Right ventricle myocardium superior (tissue), 1 donor: ENCODE measurements at places on chromosomes 12 and 14. TPM values are rescaled to one million over a fixed set of nuclear protein-coding genes. Genes with fewer than 3 reads are reported as not detected.

The LRP10 gene
- 50.8 TPM for total RNA-seq

The AKAP6 gene
- total RNA-seq: 180 TPM

The BCL11B gene
- total RNA-seq: 0.08 TPM

The HPD gene
- total RNA-seq: 2.7 TPM

The COL2A1 gene
- total RNA-seq: not detected

The SMCO2 gene
- total RNA-seq: not detected

The HCAR2 gene
- total RNA-seq: 0.27 TPM

- DNase-seq: no peak
Observed at GRCh38 chr14:99233222-99234035, 38.6 kb downstream of the BCL11B start.

GRCh38 chr12:58633479-58633878, 286.8 kb downstream of the LRIG3 start:
- no peak for DNase-seq

GRCh38 chr12:69415471-69416275, 54.5 kb upstream of the FRS2 start:
- DNase-seq: peak; percentile 61

DNA sequence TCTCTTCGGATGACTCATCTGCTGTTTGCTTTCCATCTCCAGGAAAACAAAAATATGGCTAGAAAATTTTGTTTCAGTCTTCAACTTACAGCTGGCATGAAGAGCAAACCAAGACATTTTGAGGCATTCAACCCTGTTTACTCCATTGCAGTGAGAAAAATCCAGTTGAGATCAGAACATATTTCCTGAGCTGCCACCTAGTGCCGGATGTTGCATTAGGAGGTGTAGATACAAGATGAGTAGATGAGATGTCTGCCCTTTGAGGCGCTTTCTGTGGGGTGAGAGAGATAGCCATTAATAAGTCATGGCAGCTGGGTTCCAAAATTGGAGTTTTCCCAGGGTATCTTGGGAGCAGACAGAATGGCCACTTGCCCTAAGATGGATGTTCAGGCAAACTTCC, 171.1 kb downstream of the PRKCH start:
- no peak for DNase-seq

- no peak for DNase-seq
Observed at GRCh38 chr14:52494444-52494843, 57.9 kb downstream of the TXNDC16 start.

DNA sequence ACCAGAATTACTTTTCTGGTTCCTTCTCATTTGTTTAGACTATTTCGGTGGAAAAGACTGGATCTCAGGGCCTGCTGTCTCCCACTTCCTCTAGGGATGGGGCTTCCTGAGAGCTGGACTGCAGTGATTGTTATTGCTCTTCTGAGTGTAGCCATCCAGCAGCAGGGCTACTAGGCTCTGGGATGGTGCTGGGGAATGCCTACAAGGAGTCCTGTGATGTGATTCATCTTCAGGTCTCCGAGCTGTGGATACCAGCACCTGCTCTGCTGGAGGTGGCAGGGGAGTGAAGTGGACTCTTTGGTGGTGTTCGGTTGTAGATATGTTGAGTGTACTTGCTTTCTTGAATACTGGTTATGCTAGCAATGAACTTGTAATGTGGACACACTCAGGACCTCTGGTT, 42.7 kb downstream of the AEBP2 start:
- no peak for DNase-seq

GRCh38 chr12:31728289-31728916, 418 bp downstream of the AMN1 start:
- DNase-seq: no peak

- no peak for DNase-seq
Observed at GRCh38 chr12:113231235-113232088, 10.2 kb downstream of the TPCN1 start.

DNA sequence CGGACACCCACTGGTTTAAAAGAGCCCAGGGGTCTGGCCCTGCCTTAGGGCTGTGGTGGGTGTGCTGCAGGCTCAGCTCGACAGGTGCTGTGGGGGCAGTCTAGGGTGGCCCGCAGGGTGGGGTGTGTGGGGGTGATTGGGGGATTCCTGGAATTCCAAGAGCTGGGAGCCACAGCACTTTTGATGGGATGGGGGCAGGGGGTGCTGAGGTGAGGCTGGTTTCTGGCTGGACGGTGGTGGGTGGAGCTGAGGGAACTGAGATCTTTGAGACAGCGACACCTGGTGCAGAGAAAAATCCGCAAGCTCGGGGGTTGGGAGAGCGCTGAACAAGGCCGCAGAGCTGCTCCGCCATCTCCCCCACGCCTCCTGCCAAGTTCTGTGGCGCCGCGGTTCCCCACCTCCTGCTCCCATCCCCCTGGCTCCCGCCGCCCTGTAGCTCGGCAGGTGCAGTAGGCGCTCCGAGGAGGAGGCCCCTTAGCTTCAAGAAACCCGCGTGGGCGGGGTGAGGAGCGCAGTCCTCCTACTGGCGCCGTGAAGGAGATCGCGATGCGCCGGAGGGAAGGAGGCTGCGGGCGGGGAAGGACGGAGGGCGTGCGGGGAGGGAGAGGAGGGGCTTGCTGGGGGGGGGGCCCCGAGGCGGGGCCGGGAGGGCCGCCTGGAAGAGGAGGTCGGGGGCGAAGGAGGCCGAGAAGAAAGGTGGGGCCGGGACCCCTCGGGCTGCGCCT, 1.3 kb upstream of the TEDC1 start:
- DNase-seq: peak; percentile 87

GRCh38 chr12:47722941-47723631, 2.2 kb downstream of the ENDOU start:
- no peak for DNase-seq

DNA sequence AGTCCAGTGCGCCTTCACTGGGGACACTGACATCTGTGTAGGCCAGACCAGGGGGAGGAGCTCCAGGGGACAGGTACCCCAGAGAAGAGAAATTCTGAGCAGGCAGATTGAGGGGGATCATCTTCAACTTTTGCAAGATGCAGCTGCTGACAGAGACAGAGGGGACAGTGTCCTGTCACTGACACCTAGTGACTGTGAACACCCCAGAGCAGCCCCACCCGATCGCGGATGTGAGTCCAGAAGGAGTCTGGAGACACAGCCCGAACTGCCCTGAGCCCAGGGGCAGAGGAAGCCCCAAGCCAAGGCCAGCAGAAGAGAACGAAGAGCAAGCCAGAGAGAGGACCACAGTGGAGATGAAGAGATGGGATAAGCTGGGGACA, 21.7 kb upstream of the LRTM2 start:
- DNase-seq: no peak

GRCh38 chr14:31881531-31882310, 195.4 kb upstream of the ARHGAP5 start:
- DNase-seq: no peak

GRCh38 chr12:48351022-48351708, 446 bp upstream of the ZNF641 start:
- peak; percentile 87 for DNase-seq

- no peak for DNase-seq
Observed at GRCh38 chr12:12323591-12323990, 26.5 kb downstream of the MANSC1 start.
